ENCODE measurements at places on chromosomes 6 and 20. TPM values are rescaled to one million over a fixed set of nuclear protein-coding genes. Genes with fewer than 3 reads are reported as not detected.

GRCh38 chr6:85469276-85470022 is 19.6 kb downstream of the NT5E start:
- DNase-seq: no peak

DNA sequence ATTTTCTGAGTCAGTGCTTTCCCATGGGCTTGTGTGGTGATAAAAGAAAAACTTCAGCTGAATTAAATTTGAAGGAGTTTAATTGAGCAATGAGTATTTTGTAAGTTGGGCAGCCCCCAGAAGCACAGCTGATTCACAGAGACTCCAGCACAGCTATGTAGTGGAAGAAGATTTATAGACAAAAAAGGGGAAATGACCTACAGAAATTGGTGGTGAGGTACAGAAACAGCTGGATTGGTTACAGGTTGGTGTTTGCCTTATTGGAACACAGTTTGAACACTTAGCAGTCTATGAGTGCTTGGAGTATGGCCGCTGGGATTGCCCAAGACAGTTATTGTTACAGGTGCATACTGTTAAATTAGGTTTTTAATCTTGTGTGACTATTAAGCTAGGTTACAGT is 96.9 kb upstream of the PTPRK start:
- DNase-seq: no peak

DNA sequence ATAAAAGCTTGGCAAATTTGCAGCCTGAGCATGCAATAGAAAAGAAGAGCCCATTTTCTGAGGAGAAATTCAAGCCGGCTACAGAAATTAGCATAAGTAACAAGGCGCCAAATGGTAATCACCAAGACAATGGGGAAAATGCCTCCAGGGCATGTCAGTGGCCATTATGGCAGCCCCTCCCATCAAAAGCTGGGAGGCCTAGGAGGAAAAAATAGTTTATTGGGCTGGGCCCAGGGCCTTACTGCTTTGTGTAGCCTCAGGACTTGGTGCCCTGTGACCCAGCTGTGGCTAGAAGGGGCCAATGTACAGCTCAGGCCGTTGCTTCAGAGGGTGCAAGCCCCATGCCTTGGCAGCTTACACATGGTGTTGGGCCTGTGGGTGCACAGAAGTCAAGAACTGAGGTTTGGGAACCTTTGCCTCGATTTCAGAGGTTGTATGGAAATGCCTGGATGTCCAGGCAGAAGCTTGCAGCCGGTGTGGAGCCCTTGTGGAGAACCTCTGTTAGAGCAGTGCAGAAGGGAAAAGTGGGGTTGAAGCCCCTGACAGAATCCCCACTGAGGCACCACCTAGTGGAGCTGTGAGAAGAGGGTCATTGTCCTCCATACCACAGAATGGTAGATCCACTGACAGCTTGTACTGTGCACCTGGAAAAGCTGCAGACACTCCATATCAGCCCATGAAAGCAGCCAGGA is 328.5 kb upstream of the MAP3K7 start:
- DNase-seq: no peak

DNA sequence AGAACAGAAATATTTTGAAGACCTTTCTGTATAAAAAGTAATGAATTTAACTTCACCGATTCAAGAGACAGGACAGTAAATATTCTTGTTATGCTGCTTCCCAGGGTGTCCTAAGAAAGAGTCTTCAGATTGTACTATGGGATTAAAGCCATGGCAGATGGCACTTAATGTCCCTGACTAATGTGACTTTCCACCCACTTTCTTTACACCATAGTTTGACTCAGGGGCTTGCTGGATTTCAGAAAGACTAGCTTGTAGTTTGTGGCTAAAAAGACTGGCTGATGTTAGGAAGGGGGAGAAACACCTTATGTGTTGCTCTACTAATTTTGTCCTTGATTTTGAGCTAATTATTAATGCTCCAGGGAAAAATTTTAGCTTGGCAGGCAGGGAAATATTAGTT is 75.9 kb downstream of the UTRN start:
- peak; percentile 29 for DNase-seq

GRCh38 chr6:109978174-109979032 is at the start of gene GPR6:
Gene GPR6 (plus strand): TSS chr6:109978311. CDS start chr6:109979113, 802 bp downstream.
- DNase-seq: peak; percentile 43

GRCh38 chr6:8177721-8178120 is 75.4 kb upstream of the EEF1E1 start:
- peak; percentile 79 for DNase-seq

Gene TRIM38
- total RNA-seq: 13.9 TPM

DNA sequence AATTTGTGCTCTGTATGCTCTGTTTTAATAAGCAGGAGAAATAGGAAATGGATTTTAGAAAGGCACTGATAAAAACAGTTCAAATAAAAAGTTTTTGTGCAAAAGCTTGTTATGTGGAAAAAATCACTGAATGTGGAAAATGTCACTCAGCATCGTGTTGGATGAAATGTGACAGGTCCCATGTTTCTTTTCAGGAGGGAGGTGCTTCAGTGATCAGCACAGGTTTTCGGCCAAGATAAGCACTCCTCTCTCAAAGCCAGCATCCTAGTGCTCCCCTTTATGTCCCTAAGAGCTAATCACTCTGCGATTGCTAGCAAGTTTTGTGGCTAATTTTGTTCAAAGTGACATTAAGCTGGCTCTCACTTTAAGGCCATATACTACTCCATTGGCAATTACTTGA is 12.0 kb downstream of the UBE3D start:
- no peak for DNase-seq

GRCh38 chr6:170117111-170117972 is 173.5 kb downstream of the DLL1 start:
- DNase-seq: no peak

DNA sequence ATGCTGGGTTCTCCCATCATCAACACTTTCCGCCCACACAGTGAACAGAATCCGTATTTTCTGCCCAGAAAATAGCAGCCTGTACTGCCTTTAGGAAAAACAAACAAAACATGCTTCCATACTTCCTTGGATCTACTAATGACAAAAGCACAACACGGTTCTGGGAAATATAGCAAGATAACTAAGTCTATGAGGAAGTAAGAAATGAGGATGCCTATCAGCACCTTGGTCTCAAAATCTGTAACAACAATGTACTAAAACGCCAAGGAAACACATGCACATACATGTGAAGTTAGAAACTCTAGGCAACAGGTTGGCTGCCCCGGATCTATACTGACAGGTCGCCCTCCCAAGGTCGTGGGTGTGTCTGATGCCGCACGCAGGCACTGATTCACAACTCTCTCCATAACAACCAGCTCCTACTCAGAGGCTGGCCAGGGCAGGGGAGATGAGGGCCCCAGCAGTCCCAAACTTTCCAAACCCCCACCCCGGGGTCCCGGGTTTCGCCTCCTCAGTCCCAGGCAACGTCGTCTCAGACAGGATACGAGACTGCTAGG is 710 bp downstream of the BTBD9 start:
- DNase-seq: peak; percentile 65

DNA sequence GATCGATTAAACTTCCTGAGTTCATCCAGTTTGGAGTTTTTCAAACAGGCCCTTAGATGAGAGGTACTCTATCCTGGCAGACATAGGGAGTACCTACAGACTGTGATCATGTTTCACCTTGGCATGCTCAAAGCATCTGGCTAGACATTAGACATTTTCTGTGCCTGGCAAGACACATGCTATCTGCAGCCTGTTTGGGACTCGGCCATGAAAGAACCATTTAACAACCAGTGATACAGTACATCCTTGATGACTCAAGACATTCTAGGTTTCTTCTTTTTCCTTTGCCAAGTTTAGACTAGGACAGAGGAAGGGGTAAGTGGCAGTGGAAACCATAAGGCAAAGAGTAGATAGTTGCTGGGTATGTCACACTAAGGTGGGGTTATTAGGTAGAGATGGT is 15.4 kb upstream of the PAQR8 start:
- peak; percentile 36 for DNase-seq

Gene PIGU
- total RNA-seq: 60.7 TPM

Gene B3GAT2
- total RNA-seq: not detected

DNA sequence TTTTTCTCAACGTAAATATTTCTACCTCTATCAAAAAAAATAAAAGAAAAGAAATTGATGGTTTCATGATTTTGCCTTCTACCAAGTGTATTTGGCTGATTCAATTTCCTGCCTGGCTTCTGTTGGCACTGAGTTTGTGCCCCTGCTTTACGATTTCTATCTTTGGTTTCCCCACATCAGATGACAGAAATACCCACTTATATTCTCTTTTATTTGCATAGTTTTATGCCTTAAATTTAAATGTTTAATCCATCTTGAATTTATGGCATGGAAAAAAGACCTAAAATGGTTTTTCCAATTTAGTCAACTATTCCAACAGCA is 34.3 kb downstream of the RNF24 start:
- DNase-seq: no peak

Gene MYLIP
- 11.8 TPM for total RNA-seq

Gene NUS1
- 7.4 TPM for total RNA-seq

Gene SNX9
- total RNA-seq: 23.0 TPM

Gene LGSN
- total RNA-seq: 0.07 TPM

Gene ATP9A
- total RNA-seq: 11.0 TPM

DNA sequence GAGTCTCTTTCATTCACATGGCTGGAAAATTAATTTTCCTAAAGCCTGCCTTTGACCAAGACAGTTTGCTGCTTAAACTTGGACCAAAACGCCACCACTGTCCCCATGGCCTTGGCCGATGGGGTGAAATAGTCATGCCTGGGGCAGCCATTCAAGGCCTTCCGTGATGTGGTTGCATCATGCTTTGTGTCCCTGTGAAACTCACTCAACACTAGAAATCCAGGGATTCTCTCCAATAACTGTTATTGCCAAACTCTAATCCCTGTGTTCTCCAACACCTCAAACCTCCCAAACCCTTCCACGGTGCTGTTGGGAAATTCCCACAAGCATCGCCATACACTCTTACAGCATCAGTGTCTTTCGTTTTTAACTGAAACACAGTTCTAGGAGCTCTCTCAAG is 1.4 kb upstream of the TXNDC5 start:
- no peak for DNase-seq

DNA sequence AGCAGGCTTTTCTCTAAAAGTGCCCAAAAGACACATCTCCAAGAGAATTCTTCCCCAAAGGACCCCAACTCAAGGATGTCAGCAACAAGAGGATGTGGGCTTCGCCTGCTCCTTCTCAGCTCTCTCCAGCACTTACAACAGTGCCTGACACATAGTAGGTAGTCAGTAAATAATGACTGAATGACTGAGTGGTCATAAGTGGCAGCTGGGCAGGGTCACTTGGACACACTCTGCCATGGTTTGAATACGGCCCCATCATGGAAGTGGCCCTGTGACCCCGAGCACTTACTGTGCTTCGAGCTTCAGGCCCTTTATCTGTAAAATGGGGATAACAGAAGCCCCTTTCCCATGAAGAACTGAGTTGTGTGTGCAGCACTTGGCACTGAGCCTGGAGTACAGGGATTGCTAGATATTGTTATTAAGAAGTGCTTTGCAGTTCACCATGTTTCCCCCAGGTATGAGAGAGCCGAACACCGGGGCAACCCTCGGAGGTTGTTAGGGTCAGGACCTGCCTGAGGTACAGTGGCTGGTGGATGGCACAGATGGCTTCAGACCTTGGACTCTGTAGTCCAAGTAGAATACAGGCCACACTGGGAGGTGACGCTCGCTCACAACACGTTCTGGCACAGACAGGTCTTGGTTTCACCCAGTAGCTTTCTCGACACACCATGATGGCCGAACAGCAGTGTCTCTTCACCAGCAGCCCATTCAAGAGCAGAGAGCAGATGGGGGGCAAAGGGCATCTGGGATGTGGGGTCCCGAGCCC is 56.0 kb downstream of the NOL4L start:
- DNase-seq: no peak

Gene IP6K3
- not detected for total RNA-seq

Measured in M059J (cell line).